ENCODE measurements at places on chromosomes 2 and 18.

DNA sequence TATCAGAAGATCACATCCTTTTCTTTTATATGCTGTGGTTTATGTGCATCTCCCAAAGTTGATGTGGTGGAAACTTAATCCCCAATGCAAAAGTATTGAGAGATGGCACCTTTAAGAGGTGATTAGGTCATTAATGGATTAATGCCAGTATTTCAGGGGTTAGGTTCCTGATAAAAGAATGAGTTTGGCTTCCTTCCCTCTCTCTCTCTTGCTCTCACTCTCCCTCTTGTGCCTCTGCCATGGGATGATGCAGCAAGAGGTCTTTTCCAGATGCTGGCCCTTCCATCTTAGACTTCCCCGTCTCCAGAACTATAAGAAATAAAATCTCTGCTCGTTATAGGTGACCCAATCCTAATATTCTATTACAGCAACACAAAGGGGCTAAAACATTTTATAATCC lies 85.0 kb downstream of the TTC27 start:
- DNase-seq: no peak

- DNase-seq: no peak
Measured at GRCh38 chr2:195509551-195509950, 147.5 kb upstream of the SLC39A10 start.

GRCh38 chr18:36126668-36127067 lies 2.5 kb downstream of the SLC39A6 start:
- DNase-seq: no peak

DNA sequence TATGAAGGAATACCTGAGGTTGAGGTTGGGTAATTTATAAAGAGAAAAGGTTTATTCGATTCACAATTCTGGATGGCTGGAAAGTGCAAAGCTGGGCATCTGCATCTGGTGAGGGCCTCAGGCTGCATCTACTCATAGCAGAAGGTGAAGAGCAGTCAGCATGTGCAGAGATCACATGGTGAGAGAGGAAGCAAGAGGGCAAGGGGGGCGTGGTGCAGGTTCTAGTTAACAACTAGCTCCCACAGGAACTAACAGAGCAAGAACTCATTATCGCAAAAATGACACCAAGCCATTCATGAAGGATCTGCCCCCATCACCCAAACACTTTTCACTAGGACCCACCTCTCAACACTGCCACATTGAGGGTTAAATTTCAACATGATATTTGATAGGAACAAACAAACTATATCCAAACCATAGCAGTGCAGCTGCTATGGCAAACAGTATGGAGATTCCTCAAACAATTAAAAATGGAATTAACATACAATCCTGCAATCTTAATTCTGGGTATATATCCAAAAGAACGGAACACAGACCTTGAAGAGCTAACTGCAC lies 72.8 kb upstream of the LDLRAD4 start:
- DNase-seq: no peak

GRCh38 chr2:113117541-113118262 lies 9.7 kb upstream of the IL1RN start:
- DNase-seq: no peak

GRCh38 chr2:45823723-45824206 lies 172.3 kb downstream of the PRKCE start:
- DNase-seq: no peak

GRCh38 chr18:47944972-47945852 lies 14.8 kb upstream of the SMAD2 start:
- DNase-seq: no peak

- no peak for DNase-seq
Measured at GRCh38 chr2:79131687-79132086, 11.4 kb downstream of the REG1A start.

DNA sequence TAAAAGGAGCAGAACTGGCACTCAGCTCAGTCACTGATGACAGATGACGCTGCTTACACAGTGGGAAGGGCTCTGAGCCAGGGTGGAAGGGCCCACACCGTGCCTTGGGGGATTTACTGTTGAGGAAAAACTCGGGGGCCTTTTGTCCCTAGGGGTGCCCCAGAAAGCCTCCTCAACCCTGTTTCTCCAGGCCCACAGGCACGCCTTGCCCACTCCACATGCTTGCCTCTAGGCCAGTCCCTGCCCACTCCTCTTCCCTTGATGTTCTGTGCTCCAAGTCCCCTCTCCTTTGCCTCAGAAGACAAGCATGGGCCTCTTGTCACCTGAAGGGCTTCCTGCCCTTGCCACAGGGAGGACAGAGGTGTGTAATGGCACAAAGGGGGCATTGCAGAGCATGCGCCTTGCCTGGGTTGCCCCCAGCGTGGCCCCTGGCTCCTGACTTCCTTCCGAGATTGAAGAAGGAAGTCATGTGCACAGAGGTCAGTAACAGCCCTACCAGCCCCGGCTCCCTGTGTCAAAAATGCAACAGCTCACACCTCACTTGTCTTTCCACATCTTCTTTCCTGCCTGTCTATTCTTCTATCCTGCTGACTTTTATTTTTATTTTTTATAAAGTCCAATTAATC lies 65.1 kb downstream of the LIPG start:
- DNase-seq: no peak

DNA sequence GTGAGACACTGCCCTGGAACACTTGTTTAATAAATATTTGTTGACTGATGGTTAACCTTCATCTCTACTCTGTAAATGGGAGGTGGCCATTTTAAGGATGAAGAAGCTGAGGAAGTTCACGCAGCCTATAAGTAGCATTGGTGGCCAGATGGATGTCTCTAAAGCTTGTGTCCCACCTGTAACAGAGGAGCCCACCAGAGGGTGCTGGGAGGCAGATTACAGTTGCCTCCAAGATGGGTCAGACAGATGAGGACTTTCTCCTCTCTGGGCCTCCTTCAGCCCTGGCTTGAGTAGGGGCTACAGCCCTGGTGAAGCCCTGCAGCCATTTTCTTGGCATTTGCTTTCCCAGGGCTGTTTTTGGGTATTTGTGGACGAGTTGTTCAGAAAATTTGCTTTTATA lies 45.0 kb upstream of the MCFD2 start:
- DNase-seq: no peak

DNA sequence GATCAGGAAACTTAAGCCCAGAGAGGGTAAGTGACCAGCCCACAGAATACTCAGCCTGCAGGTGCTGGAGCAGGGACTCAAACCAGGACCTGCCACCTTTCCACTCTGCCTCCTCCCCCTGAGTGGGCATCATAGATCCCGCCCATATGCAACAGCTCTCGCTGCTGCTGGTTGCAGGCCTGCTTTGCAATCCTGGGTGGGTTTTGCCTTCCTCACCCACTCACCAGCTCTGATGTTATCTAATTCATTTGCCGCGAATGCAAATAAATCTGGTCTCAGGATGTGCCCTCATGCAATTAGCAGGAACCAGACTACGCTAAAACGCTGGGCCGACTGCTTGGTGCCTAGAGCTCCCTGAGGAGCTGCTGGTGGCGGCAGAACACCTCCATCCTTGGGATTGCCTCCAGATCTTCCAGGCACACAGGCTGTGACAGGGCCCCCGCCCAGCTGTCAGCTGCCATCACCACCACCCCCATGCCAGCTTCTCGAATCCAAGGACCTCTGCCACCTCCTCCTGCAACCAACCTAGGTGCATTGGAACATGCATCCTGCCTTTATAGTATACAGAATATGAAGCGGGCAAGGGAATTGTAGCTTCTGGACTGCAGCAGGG lies 28.8 kb downstream of the CNGA3 start:
- DNase-seq: no peak

DNA sequence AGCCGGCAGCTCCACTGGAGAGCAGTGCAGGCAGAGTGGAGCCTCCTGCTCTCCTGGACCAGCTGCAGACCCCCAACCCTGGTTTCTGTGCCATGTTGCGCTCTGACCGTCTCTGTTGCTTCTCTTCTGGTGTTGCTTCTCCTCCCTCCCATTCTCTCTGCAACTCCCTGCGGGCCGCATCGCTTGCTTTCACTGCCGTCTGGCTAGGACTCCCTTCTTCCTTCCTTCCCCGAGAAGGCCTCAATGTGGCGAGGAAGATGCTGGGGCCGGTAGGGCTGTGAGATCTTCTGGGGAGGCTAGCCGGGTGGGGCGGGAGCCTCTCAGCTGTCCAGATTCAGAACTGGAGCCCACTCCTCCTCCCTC lies 6.2 kb downstream of the DNAJB2 start:
- no peak for DNase-seq

GRCh38 chr2:84676295-84676694 lies 160.0 kb downstream of the DNAH6 start:
- DNase-seq: no peak

DNA sequence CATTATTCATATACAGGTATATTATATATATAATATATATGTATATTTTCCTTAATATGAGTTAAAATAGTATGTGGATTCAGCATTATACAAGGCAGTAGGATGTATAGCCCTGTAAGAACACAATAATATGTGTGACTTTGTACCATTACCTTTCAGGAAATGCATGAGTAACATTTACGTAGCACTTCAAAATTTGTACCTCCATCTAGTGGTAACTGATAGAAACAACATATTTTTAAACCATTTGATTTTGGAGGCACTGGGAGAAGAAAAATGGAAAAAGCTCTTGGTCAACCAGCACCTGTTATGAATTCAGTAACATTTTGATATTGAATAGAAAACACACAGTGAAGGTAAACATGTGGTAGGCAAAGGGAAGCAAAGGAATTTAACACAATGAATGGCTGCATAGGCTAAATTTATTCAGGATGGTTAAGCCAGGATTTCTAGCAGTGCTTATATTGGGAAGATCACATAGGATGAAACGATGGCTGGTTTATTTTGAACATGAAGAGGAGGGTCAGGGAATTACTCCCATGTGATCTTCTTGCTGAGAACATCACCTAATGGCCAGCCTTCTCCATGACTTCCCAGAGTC lies 565.5 kb downstream of the CCDC85A start:
- no peak for DNase-seq

DNA sequence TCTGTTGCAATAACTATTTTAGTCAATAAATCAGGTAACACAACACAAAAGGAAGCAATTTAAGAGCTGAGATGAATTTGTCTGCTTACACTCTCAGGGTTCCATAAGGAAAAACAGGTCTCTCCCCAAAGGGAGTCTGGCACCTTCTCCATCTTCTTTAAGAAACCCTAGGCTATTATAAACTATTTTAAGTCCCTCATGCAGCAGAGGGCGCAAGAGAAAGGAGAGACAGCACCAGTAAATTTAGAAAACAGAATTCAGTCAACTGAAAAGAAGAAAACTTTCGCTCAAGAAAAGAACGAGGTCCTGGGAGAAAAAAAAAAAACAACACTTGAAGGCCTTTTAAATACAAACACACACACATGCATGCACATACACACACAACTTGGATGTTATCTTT lies 19.1 kb downstream of the SULT1C4 start:
- no peak for DNase-seq

DNA sequence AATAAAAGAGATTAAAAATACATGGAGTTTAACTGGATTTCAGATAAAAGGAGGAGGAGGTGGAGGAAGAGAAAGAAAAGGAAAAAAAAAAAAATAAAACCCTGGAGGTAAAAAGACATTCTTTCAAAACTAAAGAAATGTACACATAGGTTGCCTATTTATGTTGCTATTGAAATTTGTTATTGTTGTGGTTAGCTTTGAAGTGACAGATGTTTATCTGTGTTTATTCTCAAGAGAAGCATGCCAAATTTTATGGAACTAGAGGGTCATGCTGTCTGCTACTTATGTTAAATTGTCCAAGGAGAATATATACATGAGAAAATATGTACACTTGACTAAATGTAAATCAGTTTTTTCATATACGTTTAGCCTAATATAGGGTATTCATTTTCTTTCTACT lies 653.2 kb downstream of the DCDC2C start:
- no peak for DNase-seq

DNA sequence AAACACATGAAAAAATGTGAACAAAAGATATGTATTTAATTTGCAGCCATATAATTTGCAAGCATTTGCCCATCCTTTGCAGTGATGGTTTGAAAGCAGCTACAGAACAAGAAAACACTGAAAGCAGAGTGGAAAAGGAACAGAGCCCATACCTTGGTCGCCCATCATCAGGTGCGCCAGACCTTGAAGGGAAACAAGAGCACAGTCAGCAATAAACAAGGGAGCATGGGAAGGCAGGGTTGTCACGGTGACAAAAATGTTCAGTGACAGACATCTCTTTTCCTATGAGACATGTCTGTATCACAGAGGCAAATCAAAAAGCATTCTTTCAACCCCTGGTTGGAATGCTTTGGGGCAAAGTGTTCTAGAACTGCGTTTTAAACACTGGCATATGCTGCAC lies 109.4 kb downstream of the NRXN1 start:
- DNase-seq: no peak

DNA sequence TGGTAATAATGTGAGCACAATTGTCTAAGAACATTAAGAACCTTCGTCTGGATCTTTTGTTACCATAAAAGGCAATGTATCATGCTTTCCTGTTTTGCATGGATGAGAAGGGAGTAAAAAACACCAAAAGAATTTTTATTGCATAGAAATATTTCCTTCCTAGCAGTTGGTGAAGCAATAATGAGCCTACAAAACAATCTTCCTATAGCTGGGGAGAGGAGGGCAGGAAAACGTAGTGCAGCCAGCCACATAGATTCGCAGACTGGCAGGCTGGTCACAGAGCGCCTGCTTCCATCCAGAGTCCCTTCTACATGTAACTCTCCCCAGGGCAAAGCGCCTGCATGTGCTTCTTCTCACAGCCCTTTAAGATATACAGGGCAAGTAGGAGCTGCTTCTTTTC lies 190.4 kb downstream of the BABAM2 start:
- no peak for DNase-seq

- DNase-seq: no peak
Measured at GRCh38 chr18:58769321-58769720, 95.4 kb upstream of the ZNF532 start.

DNA sequence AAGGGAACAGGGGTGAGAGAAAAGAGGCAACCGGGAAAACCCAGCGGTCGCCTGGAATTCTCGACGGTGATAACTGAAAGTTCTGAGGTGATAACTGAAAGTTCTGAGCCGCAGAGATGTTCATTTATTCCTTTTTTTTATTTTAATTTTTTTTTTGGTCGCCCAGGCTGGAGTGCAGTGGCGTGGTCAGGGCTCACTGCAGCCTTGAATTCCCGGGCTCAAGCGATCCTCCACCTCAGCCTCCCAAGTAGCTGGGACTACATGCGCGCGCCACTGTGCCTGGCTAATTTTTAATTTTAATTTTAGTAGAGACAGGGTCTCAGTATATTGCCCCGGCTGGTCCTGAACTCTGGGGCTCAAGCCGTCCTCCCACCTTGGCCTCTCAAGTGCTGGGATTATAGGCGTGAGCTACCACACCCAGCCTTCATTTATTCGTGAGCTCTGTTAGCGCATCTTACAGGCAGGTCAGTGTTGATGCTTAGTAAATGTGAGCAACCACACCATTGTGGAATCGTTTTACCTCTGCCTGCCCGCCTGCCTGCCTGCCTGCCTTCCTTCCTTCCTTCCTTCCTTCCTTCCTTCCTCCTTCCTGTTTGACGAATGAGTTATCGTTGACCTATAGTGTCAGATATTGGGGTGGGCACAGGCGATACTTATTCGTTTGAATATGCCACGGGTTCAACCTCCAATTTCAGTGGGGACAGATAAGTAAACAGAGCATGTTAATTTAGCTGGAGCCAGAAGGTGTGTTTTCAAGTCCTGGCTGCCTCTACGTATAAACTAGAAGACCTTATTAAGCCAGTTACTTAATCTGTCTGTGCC lies 557 bp upstream of the E2F6 start:
- no peak for DNase-seq
